Heart left ventricle (tissue), 16 donors: ENCODE measurements at places on chromosomes 11 and 22.

GRCh38 chr11:44593251-44593650 lies 27.8 kb downstream of the CD82 start:
- DNase-seq = no peak

- DNase-seq = no peak
Measured at GRCh38 chr11:1293619-1294015, 15.8 kb downstream of the TOLLIP start.

DNA sequence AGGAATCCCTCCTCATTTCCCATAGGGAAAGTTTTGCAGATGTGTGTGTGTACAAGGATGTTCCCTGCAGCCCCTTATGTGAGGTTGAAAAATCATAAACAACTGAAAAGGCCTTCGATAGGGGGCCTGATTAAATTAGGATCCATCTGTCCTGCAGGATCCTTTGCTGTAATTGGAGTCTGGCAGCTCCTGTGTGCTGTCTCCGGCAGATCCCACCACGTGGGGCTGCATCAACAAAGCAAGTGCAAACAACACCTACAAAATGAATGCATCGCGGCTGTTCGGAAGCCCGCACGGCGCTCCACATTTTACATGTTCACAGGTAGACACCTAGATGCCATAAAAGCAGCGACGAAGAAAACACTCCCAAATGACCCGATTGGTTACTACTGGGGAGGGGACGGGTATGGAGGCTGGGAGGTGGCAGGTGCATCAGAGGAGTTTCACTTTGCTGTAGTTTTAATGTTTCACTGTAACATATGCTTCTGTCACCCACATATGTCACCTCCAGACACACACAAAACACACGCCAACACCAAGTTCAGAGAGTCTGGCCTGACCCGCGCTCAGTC lies 52.2 kb downstream of the NFAM1 start:
- no peak for DNase-seq

GRCh38 chr11:104588446-104588845 lies 309.8 kb downstream of the CASP12 start:
- no peak for DNase-seq

- DNase-seq = no peak
Measured at GRCh38 chr22:38129021-38129420, 18.5 kb upstream of the BAIAP2L2 start.

- DNase-seq = no peak
Measured at GRCh38 chr11:39968071-39968470, 1491.4 kb downstream of the LRRC4C start.

- DNase-seq = no peak
Measured at GRCh38 chr22:21022955-21023614, 8.1 kb downstream of the P2RX6 start.

DNA sequence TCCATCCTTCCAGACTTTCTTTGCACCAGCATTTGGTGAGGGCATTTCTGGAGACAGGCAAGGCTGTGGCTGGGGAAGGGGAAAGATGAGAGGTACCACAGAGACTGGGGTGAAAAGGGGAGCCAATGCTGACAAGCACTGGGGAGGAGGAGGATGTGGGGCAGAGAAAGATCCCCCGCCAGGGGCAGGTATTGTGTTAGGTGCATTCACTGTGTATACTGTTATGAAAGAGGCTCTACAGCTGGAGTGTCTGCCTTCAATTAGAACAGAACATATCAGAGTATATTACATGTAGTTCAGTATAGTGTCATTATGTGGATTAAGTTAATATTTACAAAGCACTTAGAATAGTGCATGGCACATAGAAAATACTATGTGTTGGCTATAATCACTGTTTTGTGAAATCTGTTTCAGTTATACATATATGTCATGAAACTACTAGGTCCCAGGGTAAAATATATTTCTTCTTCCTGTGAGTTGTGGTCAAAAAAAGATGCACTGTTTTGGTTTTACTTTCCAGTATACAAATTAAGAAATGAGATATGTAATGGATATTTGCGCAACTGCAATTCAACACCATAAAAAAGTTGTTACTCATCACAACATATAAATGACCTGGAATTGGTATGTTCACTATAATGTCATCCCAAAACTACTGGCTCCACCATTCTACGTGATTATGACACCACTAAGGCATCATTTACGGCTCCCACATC lies 8.4 kb downstream of the MSANTD2 start:
- DNase-seq = no peak

GRCh38 chr11:44269369-44270351 lies 40.3 kb downstream of the ALX4 start:
- no peak for DNase-seq

GRCh38 chr11:106409222-106409621 lies 331.8 kb downstream of the AASDHPPT start:
- no peak for DNase-seq

DNA sequence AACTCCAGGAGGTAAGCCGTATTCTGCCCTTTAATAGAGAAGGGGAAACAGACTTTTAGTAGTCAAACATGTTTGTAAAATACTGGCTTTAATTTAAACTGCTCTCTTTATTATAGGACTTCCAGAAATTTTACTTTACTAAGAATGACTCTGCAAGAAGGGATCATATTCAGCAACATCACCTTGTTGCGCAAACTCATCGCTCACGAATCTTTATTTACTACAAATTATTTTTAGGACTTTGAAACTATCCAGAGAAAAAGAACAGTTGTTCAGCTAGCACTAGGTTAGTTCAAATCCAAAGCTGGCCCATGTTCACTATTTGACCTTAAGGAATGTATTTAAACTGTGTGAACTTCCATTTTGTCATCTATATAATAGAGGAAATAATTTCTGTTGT lies 498.3 kb upstream of the TENM4 start:
- no peak for DNase-seq

DNA sequence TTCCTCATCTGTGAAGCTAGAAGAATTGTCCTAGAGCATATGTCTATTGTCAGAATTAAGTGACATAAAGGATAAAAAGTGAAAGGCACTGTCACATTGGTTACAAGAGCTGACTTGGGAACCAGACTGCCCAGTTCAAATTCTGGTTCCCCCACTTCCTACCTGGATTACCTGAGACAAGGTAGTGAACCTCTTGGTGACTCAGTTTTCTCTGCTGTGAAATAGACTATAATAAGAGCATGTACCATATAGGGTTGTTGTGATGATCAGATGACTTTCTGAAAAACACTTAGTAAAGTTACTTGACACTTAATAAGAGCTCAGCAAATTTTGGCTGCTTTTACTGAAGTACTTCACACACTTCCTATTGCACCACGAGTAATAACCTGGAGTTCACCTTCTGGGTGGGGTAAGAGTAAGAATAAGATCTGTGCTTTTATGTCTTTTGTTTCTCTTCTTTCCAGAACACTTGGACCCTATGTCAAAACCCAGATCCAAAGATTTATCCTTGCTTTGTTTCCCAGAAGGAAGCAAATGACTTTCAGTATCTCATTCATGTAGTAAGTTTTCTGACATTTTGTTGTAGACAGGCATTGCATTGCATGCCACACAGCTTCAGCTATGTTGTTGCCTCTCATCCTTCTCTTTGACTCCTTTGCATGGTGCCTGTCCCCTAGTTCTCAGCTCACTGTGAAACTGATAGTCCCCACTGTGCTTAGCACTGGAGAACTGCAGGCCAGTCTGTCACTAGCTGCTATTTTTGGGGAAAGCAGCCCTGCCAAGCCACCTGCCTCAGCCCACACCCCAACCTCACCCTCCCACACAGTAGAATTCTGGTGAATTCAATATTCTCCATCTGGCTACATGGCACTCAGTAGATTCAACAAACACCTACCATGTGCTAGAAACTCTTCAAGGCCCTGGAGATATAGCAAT lies 121.8 kb upstream of the POU2AF2 start:
- DNase-seq = no peak

DNA sequence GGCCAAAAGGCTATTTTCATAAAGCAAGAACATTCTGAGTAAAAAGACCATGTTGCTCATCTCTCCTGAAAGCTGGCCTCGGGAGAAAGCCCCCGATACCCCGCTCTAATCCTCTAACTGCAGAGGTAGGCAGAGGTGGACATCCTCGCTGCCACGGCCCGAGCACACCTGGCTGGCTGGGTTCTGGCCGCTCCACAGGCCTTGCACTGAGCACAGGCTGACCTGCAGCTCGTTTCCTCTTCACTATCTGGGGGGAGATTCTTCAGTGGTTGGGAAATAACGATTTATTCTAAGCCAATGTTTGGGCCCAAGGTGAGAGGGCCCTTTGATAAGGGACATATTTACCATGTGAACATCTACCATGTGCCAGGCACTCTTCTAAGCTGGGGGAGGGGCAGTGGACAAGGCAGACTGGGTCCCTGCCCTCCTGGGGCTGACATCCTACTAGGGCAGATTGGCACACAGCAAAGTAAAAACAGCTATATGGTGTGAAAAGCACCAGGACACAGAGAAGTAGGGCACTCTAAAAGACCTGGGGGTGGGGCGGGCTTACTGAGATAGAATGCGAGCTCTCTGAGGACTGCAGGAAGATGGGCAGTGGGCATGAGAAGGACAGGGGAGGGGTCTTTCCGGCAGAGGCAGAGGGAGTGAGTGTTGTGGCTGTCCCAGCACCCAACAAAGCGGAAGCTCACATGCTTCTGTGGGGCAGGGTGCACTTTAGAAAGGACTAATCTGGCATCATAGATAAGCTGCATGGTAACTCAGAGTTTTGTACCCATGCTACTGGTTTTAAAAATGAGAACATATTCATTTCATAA lies 65.5 kb upstream of the ARFGAP3 start:
- no peak for DNase-seq

GRCh38 chr11:62145261-62145871 lies 21.6 kb downstream of the INCENP start:
- DNase-seq = no peak

DNA sequence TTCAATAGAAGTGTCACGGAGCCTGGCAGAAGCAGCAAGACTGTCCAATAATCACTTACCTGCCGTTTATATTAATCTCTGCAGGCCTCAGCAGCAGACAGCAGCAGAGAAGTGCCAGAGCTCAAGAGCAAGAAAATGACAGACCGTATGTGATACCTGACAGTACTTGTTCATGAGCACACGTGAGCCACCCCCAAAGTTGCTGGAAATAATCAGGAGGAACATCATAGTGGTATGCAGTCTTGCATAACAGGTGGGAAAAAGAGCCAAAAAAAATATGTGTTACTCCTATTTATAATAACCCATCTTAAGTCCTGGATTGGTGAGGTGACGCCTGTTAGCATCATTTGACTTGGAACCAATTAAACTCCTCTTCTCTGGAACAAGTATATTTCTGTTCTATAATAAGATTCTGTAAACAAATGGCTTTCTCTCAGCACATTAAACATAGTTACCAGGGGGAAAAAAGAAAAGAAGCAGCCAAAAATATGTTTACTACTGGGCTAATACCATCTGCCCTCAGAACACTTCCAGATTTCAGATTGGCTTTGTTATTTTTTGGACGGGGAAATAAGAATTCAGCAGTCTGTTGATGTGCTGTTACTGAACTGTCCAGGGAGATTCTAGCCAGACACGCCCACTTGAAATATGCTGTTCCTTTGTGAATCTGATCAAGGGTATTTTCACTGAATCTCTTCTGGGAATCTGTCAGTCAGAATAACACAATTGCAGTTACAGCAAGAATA lies 7.9 kb upstream of the SLN start:
- no peak for DNase-seq

DNA sequence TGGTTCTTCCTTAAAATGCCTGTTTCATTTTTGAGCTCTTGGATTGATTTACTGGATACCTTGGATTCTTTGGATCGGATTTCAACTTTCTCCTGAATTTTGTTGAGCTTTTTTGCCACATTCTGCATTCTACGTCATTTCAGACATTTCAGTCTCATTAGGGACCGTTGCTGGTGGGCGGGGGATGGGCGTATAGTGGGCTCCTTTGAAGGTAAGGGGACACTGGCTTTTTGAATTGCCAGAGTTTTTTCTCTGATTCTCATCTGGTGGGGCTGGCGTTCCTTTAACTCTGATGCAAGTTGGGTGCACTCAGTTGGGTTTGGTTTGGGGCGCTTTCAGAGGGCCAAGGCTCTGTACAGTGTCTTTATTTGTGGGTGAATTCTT lies 216.5 kb downstream of the DYNC2H1 start:
- DNase-seq = no peak

DNA sequence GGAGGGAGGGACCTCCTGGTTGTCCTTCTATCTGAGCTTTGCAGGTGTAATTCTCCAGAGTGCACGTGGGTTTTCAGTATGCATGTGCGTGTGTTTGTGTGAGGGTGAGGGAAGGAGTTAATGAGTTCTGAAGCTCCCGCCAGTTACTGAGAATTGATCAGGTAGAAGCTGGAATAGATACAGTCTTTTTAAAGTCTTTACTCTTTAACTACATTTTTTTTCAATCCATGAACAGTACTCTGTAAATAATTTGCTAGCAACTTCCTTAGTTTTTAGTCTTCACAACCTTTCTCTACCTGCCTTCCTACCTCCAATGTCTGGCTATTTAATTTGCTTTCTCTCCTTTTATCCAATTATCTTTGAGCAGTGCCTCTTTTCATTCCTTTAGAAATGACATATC lies 25.5 kb downstream of the ARHGAP42 start:
- DNase-seq = no peak

DNA sequence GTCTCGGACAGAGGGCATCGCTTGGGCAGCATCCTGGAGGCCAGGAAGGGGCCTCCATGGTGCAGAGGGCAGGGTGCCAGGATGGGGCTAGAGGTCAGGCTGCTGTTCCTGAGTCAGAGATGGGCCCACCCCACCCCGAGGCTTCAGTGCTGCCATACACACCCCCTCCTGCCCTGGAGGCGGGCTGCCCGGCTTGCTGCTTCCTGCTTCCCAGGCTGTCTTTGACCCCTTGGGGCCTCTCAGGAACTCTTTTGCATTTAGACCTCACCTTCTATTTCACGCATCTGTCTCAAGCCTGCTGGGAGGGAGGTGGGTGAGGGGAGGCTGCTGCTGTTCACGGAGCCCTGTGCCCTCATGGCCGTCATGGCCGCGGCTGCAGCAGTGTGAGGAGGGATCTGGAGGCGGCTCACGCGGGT lies 6.6 kb upstream of the GRAMD4 start:
- DNase-seq = no peak

DNA sequence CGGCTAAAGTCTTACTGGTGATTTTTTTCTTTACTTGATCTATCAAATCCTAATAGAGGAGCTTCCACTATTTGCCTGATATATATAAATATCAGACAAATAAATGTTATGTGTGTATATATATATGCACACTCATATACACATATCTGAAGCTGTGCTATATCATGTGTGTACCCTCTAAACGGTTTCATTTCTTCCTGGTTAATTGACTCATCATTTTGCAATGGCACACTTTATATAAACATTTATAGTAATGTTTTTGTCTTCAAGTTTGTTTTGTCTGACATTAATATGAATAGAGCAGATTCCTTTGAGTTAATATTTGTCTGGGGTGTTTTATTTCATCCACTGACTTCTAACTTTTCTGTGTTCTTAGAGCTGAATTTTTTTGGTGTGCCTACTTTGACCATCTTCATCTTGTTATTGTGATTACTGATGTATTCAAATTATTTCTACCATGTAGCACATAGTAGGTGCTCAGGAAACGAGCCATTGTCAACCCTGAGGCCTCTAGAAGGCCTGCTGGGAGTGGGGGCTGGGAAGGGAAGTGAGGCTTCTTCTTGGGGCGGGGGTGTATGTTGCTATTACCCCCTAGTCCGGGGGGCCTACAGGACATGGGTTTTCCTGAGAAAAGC lies 82.6 kb downstream of the LRRC32 start:
- DNase-seq = no peak
